ENCODE measurements at places on chromosomes 3 and 15.

- no peak for DNase-seq
Observed at GRCh38 chr3:7249493-7250076, 388.7 kb downstream of the GRM7 start.

- DNase-seq, result peak; percentile 4
Observed at GRCh38 chr3:132721479-132722164, 587 bp downstream of the NPHP3 start.

- DNase-seq, result no peak
Observed at GRCh38 chr3:97825101-97825500, 3.3 kb downstream of the CRYBG3 start.

- DNase-seq, result no peak
Observed at GRCh38 chr3:172586436-172586835, 63.2 kb upstream of the TNFSF10 start.

DNA sequence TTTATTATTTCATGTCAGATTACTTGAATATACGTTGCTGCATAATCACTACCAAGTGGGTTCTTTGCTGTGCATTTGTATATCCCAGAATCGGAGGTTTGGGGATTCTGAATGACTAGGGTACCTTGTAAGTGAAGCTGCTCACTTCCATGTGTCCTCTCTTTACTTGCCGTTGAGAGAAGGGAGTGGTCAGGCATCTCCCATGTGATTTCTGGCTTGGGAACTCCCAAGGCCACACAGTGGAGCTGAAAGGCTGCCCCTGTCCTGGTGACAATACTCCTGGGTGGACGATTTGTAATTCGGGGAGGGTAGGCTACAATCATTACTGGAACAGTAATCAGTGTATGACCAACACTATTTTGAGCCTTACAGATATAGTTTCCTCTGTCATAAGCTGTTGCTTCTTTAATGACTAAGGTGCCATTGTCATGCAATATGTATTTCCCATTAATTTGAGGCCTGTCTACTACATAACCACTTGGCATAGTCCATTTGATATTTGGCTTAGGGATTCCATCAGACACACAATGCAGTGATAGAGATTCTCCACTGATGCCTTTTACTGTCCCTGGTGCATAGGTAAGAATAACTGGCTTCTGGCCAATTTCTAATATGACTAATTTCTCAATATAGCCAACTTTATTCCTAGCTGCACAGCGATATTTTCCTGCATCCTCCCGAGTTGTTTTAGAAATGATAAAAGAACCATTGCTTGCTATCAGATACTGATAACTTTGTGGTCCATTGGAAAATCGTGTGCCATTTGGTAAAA, 24.0 kb downstream of the IGSF10 start:
- DNase-seq, result no peak

DNA sequence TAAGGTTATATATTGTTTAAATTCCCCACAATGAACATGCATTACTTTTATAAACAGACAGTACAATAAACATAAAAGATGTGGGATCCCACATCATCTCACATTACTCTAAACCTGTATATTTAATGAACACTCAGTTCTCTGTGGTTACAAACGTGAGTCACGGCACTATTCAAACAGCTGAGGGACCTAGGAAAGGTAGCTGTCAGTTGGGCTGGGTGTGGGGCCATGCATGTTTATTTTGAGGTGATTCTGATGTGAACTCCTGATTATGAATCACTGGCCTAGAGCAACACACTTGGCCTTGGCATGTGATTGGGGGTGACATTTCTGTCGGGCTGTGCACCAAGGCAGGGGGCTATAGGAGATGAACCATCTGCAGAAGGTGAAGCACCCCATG, 147.6 kb upstream of the HACD2 start:
- DNase-seq, result no peak

- DNase-seq, result no peak
Observed at GRCh38 chr3:166447513-166447912, 610.3 kb upstream of the BCHE start.

- DNase-seq, result no peak
Observed at GRCh38 chr3:149299938-149300801, 33.3 kb downstream of the TM4SF18 start.

- no peak for DNase-seq
Observed at GRCh38 chr3:134605556-134605955, 45.3 kb downstream of the KY start.

GRCh38 chr3:123330441-123330991, 118.4 kb downstream of the ADCY5 start:
- no peak for DNase-seq

DNA sequence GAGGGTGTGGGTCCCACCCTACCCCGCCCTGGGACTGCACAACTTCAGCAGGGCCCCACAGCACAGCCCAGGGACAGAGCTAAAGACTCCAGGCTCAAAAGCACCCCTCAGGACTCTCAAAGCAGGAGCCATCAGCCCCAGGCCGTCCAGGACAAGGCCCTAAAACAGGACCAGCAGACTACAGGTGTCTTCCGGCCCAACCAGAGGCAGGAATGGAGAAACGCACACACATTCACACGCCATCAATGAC, 26.1 kb downstream of the ATRIP start:
- no peak for DNase-seq

DNA sequence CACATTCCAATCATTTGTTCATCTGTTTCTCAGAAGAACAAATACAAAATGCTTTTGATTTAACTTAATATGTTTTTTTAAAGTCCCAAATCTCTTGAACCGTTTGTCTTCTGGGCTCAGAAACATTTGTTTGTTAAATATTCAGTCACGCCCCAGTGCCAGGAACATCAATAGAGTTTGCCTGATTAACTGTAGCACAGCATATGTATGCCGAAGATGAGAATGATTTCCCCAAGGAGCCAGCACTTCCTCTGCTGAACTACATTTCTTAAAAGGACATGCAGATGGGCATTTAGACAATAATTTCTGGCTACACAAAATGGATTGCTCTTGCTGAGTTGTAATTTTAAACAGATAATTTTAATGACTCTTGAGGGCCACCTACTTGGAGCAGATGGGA, 191.6 kb upstream of the FAM3D start:
- no peak for DNase-seq

- DNase-seq, result no peak
Observed at GRCh38 chr3:187995043-187995400, 158.9 kb upstream of the LPP start.

DNA sequence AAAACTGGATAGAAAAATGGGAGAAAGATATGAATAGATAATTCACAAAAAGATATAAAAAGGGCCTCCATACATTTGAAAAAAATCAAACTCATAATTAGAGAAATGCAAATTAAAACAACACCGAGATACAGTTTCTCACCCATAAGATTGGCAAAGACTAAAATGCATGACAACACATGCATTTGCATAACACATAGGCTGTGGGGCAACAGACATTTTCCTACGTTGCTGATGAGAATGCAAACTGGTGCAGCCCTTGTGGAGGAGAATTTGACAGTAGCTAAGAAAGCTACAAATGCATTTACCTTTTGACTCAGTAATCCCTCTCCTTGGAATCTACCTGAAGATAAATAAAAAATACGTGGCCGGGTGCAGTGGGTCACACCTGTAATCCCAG, 11.4 kb upstream of the CAND2 start:
- no peak for DNase-seq

DNA sequence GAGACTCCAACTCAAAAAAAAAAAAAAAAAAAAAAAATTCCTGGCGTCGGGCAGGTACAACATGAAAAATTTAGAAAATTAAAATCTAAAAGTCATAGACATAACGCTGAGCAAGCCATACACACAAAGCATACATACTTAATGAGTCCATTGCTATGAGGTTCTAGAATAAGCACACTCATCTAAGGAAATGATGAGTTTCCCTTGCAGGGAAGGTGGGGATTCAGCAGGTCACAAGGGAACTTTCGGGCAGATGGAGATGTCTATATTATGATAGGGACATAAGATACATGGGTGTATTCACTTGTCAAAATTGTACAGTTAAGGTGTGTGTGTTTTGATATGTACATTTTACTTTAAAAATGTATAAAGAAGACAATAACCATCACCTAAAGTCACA, 120.2 kb upstream of the LIPC start:
- DNase-seq, result no peak

GRCh38 chr3:167978071-167978470, 117.7 kb downstream of the GOLIM4 start:
- no peak for DNase-seq

GRCh38 chr15:90225504-90226234, 8.1 kb downstream of the CIB1 start:
- no peak for DNase-seq

DNA sequence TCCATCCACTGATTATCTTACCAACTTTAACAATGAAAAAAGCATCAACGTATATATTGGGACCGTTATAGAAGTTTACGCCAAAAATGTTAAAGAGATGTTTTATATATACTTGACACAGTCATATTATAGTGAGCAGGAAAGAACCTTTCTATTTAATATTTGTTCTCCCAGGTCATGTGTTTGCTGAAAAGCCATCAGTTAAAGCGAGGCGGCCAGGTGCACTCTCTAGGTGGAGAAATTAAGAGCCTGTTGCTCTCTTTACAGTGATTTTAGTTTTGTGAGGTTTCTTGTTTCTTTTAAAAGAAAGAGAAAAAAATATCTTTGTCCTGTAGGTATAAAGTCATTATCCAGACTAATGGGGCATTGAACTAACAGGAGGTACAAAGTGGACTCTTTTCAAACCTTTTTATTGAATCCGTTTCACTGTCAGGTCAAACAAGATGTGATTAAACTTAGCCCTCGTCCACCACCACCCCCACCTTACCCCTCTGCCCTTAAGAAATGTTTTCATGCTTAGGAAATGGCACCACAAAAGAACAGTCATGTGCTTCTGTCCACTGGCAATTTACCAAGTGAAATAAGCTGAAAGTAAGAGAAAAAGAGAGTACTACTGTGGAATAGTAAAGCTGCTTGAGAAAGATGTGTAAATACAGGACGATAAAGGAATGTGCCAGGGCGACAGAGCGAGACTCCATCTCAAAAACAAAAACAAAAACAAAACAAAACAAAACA, 279.9 kb downstream of the PTPRG start:
- DNase-seq, result no peak

DNA sequence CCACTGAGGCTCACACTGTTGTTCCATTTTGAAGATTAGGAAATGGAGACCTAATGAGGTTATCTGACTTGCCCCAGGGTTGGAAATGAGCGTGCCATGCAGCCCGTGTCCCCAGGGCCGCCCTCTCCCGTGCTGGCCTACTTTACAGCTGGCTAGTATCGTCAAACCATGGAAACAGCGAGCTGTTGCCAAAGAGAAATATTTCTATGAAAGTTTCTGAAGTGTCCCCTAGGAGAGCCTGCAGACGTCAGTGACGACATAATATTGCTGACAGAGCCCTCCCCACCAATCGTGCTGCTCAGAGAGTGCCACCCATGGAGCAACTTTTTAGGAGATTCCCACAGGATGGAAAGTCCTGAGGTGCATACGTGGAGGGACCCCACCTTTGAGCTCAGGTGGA, 11.2 kb upstream of the FAM174B start:
- no peak for DNase-seq
